ENCODE measurements at places on chromosomes 12 and 14. TPM values are rescaled to one million over a fixed set of nuclear protein-coding genes. Genes with fewer than 3 reads are reported as not detected.

TUNAR gene
- not detected for total RNA-seq

A2ML1 gene
- total RNA-seq = 0.27 TPM

GRCh38 chr12:17588968-17589367 lies 501.0 kb downstream of the RERGL start:
- no peak for DNase-seq

- DNase-seq = no peak
These were observed 473.8 kb downstream of the RAD51B start for GRCh38 chr14:68293404-68293803.

DNA sequence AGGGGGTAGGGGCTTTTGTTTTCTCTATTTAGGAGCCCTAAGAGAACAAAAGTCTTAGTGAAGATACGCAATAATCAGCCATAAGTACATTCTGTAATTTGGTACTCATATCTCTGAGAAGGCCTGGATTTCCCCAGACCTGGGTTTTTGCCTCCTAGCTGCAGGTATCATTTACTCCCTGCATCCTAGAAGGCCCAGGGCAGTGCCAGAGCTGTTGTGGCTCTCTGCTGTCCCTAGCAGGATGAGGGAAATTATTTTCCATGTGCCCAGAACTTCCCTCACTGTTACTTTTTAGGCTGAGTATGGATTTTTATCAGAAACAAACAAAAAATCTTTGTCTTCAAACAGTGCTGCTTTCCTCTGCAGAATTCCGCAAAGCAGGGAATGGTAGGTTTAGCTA lies 192.5 kb upstream of the SYT1 start:
- DNase-seq = no peak

All from aorta (tissue), 5 donors.